Stimulated activated CD4-positive, alpha-beta T cell treated with anti-CD3 and anti-CD28 coated beads, TNF-alpha, amount 100 ng/mL, for 24 hours (primary cell): ENCODE measurements at places on chromosomes 7 and 10.

- DNase-seq, result no peak
Measured at GRCh38 chr10:95467162-95467599, 94.0 kb downstream of the SORBS1 start.

GRCh38 chr10:95475003-95475383, 86.2 kb downstream of the SORBS1 start:
- DNase-seq, result no peak

DNA sequence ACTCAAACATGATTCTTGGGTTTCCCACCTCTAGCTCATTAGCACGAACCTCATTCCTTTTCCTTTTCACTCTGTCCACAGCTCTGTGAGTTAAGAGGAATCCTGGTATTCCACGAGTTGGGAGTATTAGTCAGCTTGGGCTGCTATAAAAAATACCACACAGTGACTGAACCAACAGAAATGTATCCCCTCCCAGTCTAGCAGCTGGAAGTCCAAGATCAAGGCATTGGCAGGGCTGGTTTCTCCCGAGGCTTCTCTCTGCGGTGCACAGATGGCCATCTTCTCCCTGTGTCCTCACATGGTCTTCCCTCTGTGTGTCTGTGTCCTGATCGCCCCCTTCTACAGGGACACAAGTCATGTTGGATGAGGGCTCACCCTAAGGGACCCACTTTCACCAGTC, 261.6 kb downstream of the TNS3 start:
- no peak for DNase-seq

DNA sequence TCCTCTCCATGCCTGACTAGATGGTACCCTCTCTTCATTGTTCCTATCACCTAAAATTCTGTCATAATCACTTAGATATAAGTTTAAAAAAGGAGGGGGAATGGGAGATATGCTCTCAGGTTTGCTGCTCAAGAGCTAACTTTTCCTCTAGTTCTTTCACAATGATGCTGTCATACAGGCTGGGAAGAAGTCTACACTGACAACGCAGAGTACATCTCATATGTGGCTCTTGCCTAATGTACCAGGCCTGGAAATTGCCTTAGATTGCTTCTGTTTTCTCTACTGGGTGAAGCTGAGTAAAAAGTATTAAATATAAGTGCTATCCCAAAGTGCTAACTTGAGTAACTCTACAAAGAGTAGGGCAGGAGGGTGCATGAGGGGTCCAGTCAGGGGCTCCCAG, 43.8 kb upstream of the BET1 start:
- no peak for DNase-seq

DNA sequence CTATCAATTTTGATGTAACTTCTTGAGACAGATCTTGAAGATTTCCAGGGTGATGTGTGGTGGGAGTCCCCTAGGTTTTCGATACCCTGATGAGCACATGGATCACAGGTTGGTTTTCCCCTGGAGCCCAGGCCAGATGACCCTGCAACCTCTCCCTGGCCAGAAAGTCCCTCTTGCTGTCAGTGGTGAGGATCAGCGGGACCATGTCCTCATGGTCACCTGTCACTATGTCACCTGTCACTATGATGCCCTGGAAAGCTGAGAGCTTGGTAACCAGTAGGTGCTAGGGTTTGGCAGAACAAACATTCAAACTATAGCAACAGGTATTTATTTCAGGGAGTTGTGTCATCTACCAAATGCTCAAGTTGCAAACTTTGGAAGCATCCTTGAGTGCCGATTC, 197.9 kb downstream of the ARHGAP12 start:
- DNase-seq, result no peak
